ENCODE measurements at places on chromosomes 5 and 9.
A peak's percentile ranks its signal among the peaks of the same experiment; 100 is the strongest.

GRCh38 chr5:149325166-149325735 lies 20.0 kb upstream of the GRPEL2 start:
- no peak for ATAC-seq

GRCh38 chr5:115895821-115896220 lies 54.1 kb downstream of the AP3S1 start:
- no peak for ATAC-seq

DNA sequence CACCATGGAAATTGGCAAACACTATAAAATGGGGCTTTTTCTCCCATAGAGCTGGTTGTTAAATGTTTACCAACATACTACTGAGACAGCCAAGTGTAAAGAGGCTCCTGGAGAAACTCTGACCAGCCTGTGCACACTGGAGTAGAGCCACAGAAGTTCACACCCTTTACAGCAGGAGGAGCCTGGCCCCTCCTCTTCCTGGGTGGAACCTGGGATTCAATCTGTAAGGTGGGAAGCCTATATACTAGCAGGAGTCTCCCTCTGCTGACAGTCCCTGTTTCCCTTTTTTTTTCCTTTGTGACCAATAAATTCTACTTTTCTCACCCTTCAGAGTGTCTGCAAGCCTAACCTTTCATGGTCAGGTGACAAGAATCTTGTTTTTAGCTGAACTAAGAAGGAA lies 10.4 kb upstream of the SLC30A5 start:
- peak; percentile 54 for ATAC-seq

DNA sequence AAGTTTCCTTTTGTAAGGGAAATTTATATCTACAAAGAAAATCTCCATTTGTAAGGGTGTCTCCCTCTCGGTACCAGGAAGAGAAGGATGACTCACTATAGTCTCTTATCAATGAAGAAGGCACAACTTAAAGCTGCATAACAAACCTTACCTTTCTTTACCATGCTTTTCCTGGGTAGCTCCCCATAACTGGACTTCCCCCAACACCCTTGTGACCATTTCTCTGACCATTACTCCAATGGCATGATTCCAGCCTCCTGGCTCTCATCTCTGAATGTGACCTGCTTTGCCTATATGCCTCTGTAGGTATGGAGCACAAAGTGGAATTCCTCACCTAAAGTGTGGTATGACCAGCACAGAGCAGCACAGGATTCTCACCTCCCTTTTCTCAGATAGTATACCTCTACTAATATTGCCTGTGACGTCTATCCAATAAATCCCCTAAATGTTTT lies 62.8 kb downstream of the GNA14 start:
- no peak for ATAC-seq

DNA sequence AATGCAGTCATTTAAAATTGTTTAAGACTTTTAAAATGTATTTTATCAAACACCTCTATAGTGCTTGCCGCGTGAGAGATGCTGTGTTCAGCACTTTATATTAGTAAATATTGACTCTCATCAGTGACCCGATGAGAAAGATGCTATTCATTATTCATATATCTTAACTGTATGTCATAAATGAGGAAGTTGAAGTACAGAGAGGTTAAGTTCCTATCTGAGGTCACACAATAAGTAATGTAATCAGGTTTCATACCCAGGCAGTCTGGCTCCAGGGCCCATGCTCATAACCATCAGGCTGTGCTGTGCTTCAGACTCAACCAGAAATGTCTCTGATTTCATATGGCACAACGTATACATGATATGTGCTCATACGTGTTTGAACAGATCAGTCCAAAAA lies 119.0 kb downstream of the SV2C start:
- ATAC-seq, result no peak

DNA sequence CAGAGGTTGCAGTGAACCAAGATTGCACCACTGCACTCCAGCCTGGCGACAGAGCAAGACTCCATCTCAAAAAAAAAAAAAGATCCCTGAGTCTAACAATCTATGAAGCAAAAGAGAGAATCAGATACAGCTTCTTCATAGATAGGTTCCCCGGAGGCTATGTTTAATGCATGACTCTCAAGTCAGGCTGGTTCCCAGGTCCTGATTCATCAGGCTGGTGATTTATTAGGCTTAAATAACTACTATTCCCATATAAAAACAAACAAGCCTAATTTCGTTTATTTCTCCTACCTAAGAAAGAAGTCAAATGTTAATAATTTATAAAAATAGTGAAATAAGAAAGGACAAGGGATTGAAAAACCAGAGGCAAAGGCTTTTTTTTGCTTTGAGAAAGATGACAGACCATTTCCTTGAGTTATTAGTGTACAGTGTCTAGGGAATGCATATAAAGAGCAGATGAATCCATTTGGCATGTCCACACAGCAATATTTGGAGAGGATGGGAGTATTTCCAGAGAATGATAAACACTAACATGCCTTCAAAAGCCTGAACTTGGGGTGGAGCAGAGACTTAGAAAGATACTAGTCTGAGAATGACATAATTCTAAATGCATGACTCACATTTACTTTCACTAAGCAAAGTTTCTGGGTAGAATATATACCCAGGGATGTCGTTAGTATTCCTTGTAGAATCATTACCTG lies 115.3 kb downstream of the NREP start:
- peak; percentile 30 for ATAC-seq

DNA sequence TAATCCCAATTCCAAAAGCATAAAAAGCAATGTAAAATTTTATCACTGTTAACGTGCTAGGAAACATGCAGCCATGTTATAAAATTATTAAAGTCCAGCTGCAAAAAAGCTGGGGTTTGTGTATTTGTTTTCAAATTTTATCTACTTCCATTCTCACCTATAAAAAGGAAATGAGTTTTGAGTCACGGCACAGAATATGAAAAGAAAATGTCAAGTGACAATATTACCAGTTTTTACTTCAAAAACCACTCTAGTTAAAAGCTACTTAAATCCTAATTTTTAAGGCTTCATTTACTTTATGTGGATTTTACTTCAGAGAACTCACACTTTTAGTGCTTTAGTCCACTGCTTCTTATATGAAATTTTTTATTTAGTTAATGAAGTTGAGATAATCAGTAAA lies 72.7 kb upstream of the IFNE start:
- ATAC-seq, result no peak

GRCh38 chr9:105168870-105169319 lies 75.6 kb upstream of the SLC44A1 start:
- ATAC-seq, result peak; percentile 90

GRCh38 chr5:31380049-31380448 lies 151.8 kb downstream of the DROSHA start:
- ATAC-seq, result no peak

- no peak for ATAC-seq
Measured at GRCh38 chr9:124749284-124749683, 21.8 kb downstream of the NR6A1 start.

- ATAC-seq, result no peak
Measured at GRCh38 chr5:24365406-24365805, 279.4 kb downstream of the CDH10 start.
